A549 treated with GW870086 at 1 μM for 4 hours (cell line): ENCODE measurements at places on chromosomes 12 and 14. TPM values are rescaled to one million over a fixed set of nuclear protein-coding genes. Genes with fewer than 3 reads are reported as not detected.

Gene CLEC2B
- total RNA-seq: 1.0 to 1.6 TPM (median 1.5 TPM) in 5 replicates

Gene FBXL14
- total RNA-seq: 7.7 to 12.4 TPM (median 11.1 TPM) in 5 replicates

Gene CLEC1B
- total RNA-seq: not detected in 5 replicates

Gene IFNG-AS1
- total RNA-seq: not detected in 5 replicates

Gene MFAP5
- 0.06 to 0.14 TPM (median 0.10 TPM) in 3 of 5 replicates, not detected in the others for total RNA-seq

Gene SMARCC2
- total RNA-seq: 27.3 to 35.8 TPM (median 34.5 TPM) in 5 replicates

Gene TPI1
- 1,472 to 1,683 TPM (median 1,669 TPM) in 5 replicates for total RNA-seq

Gene CCDC184
- total RNA-seq: 2.2 to 3.3 TPM (median 3.3 TPM) in 5 replicates

Gene RASAL1
- 0.24 to 0.85 TPM (median 0.30 TPM) in 5 replicates for total RNA-seq

Gene STYK1
- total RNA-seq: 0.15 to 0.61 TPM (median 0.30 TPM) in 5 replicates

Gene CPNE6
- total RNA-seq: 0.06 to 0.16 TPM (median 0.15 TPM) in 3 of 5 replicates, not detected in the others

Gene HRK
- 0.63 to 1.1 TPM (median 0.85 TPM) in 5 replicates for total RNA-seq

Gene SYT10
- total RNA-seq: not detected in 5 replicates

Gene NDUFB1
- total RNA-seq: 314 to 496 TPM (median 351 TPM) in 5 replicates

Gene HOXC11
- total RNA-seq: 0.52 to 0.74 TPM (median 0.58 TPM) in 5 replicates

Gene ACSM4
- not detected in 5 replicates for total RNA-seq

Gene IFI27
- total RNA-seq: 0.47 to 2.4 TPM (median 1.8 TPM) in 5 replicates

Gene SERPINA9
- total RNA-seq: not detected in 5 replicates

Gene KLHL33
- total RNA-seq: not detected in 5 replicates

Gene RNF212B
- not detected in 5 replicates for total RNA-seq

Gene MYF6
- not detected in 5 replicates for total RNA-seq

Gene TAS2R43
- total RNA-seq: not detected in 5 replicates

Gene PFDN5
- 489 to 606 TPM (median 503 TPM) in 5 replicates for total RNA-seq

Gene MTA1
- 57.3 to 82.9 TPM (median 78.9 TPM) in 5 replicates for total RNA-seq

Gene OTOGL
- not detected in 5 replicates for total RNA-seq

Gene FAM181A
- total RNA-seq: not detected in 5 replicates

Gene NEMP1
- total RNA-seq: 12.3 to 16.2 TPM (median 13.9 TPM) in 5 replicates

Gene CCDC197
- total RNA-seq: not detected in 5 replicates

Gene RNASE7
- total RNA-seq: not detected in 5 replicates

Gene IRAK4
- 3.6 to 4.6 TPM (median 4.2 TPM) in 5 replicates for total RNA-seq

Gene ANG
- total RNA-seq: 8.0 to 12.4 TPM (median 10.5 TPM) in 5 replicates

Gene ANO4
- total RNA-seq: 0.12 to 0.20 TPM (median 0.15 TPM) in 4 of 5 replicates, not detected in the other

Gene GUCY2C
- 0.03 TPM in 1 of 5 replicates, not detected in the others for total RNA-seq

Gene AQP6
- not detected in 5 replicates for total RNA-seq

Gene RHOJ
- total RNA-seq: not detected in 5 replicates

Gene KRT2
- total RNA-seq: not detected in 5 replicates
